ENCODE measurements at places on chromosomes 1 and 21.
A peak's percentile ranks its signal among the peaks of the same experiment; 100 is the strongest.

- no peak for DNase-seq
Measured at GRCh38 chr1:110570901-110571300, 35.3 kb downstream of the KCNA2 start.

DNA sequence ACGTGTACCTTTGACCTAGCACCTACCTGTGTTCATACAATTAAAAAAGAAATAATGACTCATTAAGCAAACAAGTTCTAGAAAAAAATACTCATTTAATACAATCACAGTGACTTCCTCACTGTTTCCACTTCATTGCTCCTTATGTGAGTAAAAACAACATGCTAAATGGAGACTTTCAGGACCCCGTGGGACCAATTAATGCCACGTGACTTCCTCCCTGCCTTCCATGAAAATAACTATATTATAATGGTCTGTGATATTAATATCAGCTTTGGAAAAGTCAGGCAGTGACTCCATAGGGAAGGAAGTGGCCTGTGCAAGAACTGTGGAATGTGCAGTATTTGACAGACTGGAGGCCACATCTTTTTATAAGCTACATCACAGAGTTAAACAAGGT is 337.8 kb downstream of the HLX start:
- DNase-seq = no peak

- no peak for DNase-seq
Measured at GRCh38 chr1:175222296-175222938, 29.8 kb upstream of the KIAA0040 start.

- no peak for DNase-seq
Measured at GRCh38 chr1:87052400-87052799, 138.0 kb downstream of the HS2ST1 start.

DNA sequence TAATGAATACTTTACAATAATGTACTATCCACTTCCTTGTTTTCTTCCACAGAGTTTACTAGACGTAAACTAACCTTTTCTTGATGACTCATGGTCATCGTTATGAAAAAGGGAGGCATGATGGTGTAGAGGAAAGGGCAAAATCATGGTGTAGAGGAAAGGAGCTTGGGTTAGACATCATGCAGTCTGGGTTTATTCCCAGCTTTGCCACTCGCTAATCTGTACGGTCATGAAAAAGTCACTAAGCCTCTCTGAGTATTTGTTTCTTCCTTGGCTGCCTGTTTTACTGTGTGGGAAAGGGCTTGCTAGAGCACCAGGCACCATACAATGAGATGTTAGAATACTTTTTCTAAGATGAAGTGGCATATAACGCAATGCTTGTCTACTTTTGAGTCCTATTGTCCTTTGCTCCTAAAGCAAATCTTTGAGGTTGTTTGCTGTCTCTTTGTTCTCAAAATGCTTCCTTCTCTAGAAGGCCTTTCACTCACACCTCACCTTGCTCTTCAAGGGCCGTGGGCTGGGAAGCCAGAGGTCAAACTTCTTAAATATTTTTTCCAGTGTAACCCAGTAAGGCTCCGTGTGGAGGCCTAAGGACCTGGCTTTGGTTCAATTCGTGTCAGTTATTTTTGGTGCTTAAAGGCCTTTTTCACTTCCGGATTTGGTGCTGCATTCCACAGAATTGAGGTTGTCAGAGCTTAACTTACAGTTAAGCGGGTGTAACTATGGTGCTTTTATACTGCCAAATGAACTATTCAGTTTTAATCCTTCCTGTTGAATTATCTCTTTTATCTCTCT is 9.9 kb upstream of the ETV3 start:
- peak; percentile 68 for DNase-seq

DNA sequence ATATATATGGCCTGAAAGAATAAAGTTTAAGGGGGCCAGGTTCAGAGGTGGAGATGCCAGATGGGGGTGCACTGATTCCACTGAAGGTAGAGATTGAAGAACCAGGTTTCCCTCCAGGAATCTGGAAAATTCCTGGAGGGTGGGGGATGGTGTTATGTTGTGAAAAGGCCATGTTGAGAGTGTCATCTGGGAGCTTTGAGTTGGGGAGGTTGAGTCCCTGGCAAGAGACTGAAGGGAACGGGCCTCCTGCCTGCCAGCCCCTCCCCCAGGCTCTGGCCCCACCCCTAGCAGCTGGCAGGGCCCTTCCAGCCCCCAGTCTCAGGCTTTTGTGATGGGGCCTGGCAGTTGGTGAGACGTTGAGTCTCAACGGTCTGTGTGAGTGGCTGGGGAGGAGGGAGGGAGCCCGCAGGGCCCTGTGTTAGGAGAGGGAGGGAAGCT is 4.1 kb downstream of the PTPRU start:
- DNase-seq = no peak

DNA sequence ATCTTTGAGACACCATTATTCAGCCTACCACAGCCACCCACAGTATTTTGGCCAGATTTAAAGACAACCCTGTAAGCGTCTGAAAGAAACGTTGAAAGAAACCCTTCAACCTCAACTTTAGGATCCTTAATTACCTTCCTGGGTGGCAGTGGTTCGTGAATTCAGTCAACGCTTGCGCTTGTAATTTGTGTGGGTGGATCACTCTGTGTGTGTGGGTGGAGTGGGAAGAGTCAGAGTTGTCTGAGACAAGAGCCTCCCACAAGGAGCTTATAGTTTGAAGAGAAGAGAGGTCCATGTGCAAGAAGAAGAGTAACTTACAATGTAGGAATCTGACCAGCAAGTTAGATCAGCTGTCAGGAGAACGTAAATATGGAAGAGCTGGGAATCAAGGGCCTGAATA is 8.4 kb downstream of the COQ8A start:
- no peak for DNase-seq

GRCh38 chr21:36082237-36082664 is 12.4 kb downstream of the CBR1 start:
- DNase-seq = no peak

GRCh38 chr1:29280409-29281131 is 44.2 kb downstream of the PTPRU start:
- no peak for DNase-seq

- no peak for DNase-seq
Measured at GRCh38 chr1:204834336-204834735, 36.3 kb upstream of the NFASC start.

GRCh38 chr1:223739366-223740037 is 27.2 kb downstream of the CAPN2 start:
- DNase-seq = no peak

GRCh38 chr1:166944186-166944967 is 31.0 kb downstream of the ILDR2 start:
- peak; percentile 84 for DNase-seq

DNA sequence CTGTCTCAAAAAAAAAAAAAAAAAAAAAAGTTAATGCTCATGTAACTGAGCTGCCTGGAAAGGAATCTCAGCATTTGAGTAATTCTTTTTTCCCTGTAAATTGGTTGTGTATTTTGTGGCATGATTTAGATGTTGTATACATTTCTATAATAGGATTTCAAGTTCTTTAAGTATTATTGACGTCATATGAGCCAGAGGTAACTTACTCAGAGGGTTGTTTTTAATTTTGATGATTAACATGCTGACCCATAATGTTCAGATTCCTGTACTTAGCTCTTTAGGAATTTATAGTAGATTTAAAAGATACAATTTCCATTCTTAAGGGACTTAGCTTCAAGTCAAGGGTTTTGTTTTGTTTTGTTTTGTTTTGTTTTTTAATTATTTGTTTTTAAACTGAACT is 120.4 kb downstream of the CACHD1 start:
- no peak for DNase-seq

- DNase-seq = no peak
Measured at GRCh38 chr21:46154955-46155513, 345 bp downstream of the FTCD start.

DNA sequence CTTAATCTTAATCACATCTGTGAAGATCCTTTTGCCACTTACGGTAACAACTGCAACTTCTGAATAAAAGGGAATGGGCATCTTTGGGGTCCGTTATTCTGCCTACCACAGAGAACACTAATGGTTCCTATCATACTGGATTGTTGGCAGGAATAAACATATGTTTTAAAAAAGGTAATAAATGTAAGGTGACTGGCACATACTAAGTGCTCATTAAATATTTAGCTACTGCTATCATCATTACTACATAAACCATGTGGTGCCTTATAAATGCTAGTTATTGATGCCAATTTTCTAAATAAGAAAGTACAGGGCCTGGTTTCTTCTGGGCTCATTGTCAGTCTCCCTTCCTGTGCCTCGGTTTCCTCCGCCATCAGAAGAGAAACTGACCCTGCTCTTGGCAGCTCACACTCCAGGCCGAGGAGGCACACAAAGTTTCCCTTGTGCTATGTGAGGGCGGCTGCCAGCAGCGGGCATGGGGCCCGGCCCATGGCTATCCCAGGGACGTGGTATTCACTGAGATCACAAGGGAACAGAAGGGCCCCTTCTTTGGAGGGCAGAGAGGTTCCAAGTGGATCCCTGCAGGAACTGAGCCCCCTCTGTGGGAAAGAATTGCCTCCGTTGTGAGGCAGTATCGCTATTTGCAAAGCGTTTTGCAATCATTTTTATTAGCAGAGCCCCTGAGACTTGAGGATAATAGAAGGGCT is 26.2 kb downstream of the NAV1 start:
- DNase-seq = no peak

- DNase-seq = peak; percentile 43
Measured at GRCh38 chr1:180230791-180231505, 884 bp downstream of the LHX4 start.

DNA sequence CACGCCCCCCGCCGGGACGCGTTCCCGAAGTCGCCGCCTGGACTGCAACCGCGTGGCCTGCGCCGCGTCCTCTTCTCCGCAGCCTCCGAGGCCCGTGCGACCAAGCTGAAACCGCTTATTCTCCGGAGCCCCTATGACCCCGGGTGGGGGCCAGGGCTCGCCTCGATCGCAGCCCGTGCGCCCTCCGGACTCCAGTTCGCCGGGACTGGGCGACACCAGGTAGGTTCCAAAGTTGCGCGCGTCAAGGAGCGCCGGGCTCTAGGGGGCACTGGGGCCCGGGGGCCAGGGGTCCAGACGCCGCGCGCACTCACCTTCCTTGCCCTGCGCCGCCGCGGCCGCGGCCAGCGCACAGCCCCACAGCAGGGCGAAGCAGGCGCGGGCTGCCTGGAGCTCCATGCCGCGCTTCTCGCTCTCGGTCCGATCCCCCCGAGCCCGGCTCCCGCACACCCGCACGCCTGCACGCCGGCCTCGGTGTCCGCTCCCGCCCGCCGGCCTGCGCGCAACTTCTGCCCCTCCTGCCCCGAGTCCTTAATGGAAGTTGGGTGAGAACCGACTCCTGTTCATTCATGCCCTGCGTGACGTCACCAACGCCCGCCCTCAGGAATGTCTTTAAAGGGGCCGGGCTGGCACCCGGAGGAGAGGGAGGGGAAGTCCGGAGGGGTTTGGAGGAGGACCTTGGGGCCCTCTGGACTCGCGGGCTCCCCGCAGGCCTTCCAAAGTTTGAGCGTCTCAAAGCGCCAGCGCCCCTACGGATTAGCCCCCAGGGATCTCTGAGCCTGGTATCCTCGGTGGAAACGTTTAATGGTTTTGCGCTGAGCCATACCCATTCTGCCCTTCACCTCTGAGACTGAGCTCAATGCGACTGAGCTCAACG is at the start of gene EPHA2:
Gene EPHA2 (minus strand): TSS at position 533 of the 874 bp plus-strand sequence. CDS start 137 bp downstream, at position 396.
- DNase-seq = peak; percentile 59

DNA sequence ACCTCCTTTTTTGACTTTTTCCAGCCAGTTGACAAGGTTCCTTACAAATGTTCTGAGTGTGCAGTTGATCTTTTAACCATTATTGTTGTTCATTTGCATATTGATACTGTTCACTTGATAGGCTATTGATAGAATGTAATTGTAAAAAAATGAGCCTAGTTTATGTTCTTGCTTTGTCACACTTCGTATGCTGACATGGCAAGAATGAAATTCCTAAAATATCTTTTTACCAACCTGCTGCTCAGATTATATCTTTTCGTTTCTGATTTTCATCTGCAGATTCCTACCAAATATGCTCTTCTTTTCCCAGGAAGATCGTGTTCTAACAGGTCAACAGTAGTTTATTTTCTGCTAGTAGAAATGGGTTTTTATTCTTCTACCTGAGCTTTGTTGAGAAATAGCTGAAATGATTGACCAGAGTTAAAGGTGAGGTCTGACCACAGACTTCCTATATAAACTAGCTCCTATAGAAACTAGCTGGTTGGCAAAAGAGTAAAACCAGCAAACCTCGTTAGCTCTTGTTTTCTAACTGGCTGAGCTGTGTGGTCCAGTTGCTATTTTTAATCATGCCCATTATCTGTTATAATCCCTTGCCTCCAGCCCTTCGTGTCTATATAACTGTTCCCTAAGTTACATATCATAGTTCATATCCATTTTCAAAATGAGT is 174.8 kb downstream of the HS2ST1 start:
- DNase-seq = no peak

DNA sequence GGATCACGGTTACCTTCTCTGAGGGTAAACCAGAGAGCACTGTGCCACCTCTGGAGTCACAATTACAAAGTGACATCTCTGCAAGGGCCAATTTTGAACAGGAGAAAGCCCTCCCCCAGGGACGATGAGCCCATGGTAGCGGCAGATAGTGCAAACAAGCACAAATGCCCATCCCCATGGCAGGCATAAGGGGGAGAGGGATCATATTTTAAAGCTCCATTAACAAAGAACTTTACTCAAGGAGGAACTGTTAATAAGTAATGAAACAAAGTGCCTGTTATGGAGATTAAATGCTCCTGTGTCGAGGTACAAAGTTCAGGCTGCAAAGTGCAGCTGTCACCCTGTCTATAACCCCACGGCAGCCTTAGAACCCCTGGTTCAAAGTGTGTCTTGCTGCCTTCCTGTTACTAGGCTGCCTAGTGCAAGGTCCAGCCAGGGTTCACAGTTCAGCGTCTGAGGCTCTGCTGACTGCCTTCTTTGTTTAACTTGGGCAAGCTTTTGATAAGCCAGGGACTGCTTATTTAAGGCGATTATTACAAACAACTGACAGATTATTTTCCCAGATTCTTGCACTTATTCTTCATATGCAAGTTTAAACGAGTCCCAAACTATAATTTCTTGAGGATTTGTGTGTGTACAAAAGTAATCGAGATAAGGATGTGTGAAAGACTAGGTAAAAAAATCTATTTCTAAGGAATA is 75.7 kb upstream of the NRIP1 start:
- no peak for DNase-seq

GRCh38 chr1:10901091-10901890 is 104.8 kb upstream of the CASZ1 start:
- DNase-seq = no peak

- DNase-seq = no peak
Measured at GRCh38 chr1:66489151-66489550, 44.8 kb upstream of the SGIP1 start.

- no peak for DNase-seq
Measured at GRCh38 chr1:237759377-237759776, 131.3 kb downstream of the ZP4 start.

DNA sequence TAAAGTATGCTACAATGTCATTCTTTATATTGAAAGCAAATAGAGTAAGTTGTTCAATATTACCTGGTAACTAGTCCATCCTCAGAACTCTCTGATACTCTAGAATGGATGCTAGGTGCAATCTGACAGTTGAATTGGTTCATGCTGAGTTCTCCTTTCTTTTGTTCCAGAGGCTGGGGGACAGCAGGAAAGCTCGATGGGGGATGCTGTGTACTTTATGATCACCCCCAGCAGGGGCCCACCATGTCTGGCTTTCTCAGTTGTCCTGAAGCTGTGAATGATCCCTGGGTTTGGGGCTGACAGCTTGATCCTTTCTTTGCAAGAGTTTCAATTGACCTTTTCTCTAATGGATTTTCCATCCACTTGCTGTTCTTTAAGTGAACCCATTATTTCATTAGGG is 22.5 kb downstream of the FMN2 start:
- DNase-seq = no peak

GRCh38 chr1:157166590-157166989 is 28.4 kb upstream of the ETV3 start:
- DNase-seq = no peak
